ENCODE measurements at places on chromosomes 11 and 22.

GRCh38 chr22:40451210-40451609, 80.8 kb downstream of the SGSM3 start:
- no peak for DNase-seq

DNA sequence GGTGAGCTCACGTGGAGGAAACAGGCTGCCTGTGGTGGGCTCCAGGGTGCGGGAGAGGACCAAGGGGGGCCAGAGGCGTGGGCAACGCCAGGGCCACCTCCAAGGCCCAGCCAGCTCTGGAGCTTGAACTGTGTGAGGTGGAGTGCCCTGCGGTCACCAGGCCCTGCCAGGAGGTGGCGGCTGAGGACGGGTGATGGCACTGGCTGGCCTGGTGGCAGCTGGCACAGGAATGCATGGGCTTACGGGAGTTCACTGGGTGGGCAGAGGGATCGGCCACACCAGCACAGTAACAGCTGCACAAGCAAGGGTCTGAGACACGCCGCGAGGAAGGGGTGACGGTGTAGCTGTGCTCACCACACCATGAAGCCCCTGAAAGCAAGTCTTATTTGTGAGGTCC, 15.8 kb downstream of the TOLLIP start:
- no peak for DNase-seq

DNA sequence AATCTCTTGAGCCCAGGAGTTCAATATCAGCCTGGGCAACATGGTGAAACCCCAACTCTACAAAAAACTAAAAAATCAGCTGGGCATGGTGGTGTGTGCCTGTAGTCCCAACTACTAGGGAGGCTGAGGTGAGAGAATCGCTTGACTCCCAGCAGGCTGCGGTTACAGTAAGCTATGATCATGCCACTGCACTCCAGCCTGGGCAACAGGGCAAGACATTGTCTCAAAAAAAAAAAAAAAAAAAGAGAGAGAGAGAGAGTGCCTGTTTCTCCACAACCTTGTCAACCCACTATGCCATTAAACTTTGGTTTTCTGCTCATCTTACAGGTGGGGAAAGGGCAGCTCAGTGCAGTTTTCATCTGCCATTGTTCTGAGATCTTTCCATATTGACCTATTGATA, 5.1 kb downstream of the FOLR3 start:
- no peak for DNase-seq

GRCh38 chr11:57391539-57391938, 1.1 kb upstream of the PRG2 start:
- no peak for DNase-seq

DNA sequence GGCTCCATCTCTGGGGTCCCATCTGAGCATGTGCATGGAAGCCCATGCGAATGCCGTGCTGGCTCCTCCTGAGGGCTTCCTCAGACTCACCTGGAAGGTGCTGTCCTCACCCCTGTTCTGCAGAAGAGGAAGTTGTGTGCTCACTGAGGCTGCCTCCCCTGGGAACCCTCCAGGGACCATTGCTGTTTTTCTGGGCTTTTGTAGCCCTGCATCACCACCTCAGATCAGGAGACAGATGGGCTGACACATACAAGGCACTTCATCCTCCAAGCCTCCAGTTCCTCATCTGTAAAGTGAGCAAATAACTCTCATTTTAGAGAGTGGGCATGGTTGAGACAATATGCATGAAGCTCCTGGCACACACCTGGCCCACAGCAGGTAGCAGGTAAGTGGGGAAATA, 12.1 kb upstream of the LRRC32 start:
- no peak for DNase-seq

- DNase-seq: no peak
Measured at GRCh38 chr11:117019871-117020270, 78.4 kb downstream of the SIK3 start.

DNA sequence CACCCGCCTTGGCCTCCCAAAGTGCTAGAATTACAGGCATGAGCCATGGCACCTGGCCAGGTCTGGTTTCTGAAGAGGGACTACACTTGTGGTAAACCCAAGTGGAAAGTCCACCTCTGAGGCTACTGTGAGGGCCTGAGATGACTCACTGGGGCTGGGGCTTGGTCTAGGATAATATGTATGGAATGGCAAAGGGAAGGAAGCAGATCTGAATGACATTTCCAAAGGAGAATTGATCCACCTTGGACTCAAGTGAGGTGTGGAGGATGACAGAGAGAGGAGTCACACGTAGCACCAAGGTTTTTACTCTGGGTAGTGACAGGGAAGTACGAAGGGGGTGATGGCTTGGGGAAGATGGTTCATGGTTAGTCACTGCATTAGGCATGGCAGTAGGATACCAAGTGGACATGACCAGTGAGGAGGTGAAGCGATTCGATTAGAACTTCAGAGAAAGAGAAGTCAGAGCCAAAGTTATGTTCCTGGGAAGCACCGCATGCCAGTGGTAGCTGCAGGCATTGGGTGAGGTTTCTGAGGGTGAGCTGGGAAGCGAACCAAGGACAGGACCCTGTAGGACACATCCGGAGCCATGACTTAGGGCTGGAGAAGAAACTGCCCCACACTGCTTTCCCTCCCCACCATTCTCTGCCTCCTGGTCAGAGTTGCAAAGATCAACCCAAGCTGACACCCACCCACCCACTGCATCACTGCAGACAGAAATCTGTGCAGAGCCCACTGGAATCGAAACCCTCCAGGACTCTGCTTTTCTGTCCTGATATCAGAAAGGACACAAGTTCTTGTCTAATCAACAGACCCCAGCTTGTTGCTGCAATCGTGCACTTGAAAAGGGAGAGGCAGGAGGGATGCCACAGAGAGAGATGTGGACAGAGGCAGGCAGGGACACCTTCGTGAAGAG, 13.0 kb upstream of the BCL9L start:
- DNase-seq: no peak

DNA sequence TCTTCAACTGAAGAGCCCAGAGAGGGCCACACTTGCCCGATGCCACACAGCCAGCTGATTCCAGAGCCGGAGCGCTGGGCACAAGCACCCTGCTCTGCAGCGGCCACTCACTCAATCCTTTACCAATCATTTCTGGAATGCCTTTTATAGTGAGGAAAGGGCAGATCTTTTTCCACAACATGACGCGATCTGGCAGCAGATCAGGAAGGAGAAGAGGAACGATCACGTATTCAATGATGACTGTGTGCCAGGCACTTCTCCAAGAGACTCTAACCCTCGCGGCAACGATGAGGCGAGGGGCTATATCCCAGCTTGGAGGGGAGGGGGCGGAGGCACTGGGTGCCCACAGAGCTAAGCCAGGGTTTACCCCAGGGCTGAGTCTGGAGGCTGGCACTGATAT, 56.3 kb upstream of the TCF20 start:
- DNase-seq: no peak

- no peak for DNase-seq
Measured at GRCh38 chr22:20429254-20430100, 8.1 kb downstream of the SCARF2 start.

GRCh38 chr22:42367980-42368378, 64.2 kb downstream of the NFAM1 start:
- DNase-seq: no peak

- no peak for DNase-seq
Measured at GRCh38 chr11:76209375-76209972, 3.2 kb upstream of the WNT11 start.

GRCh38 chr22:29339381-29340235, 24.1 kb upstream of the RASL10A start:
- DNase-seq: no peak

- no peak for DNase-seq
Measured at GRCh38 chr11:19392847-19393518, 152.2 kb upstream of the E2F8 start.

- DNase-seq: no peak
Measured at GRCh38 chr22:46895753-46896152, 133.3 kb downstream of the TBC1D22A start.

DNA sequence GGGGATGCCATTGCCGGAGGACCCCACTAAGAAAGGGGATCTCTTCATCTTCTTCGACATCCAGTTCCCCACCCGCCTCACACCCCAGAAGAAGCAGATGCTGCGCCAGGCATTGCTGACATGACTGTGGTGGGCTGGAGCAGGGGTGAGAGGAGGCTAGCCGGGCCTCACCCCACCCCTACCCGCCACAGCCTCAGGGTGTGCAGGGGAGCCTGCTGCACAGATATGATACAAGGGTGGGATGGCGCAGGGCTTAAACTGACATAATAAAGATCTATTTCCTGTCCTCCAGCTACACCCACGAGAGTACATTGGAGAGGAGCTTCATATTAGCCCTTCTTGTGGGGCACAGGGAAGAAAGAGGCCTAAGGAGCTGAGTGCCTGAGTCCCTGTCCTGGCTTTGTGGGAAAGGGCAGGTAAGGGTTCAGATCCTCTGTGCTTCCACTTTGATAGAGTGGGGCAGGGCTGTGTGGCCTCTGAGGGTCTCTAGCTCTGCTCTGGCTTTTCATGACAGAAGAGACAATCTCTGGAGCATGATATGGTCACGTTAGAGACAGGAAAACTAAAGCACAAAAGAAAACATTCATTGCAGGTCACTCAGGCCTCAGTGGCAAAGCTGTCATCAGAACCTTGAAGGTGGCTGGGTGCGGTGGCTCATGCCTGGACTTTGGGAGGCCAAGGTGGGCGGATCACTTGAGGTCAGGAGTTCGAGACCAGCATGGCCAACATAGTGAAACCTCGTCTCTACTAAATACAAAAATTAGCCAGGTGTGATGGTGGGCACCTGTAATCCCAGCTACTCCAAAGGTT, 12.4 kb downstream of the UCP2 start:
- no peak for DNase-seq

DNA sequence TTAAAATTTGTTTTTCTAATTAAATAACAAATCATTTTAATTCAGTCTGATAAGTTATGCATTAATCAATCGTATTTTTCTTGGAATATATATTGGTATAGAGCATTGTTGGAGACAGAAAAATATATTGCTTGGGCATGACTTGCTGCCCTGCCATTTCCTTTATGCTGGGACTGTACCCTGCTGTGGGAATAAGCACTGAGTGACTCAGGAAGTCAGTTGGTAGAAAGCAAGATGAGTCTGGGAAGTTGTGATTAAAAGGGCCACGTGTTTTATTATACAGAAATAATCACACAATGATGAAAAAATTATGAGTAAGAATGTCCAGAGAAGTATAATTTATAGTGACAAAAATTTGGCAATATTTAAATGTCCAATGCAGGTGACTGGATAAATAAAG, 139.5 kb downstream of the KIF18A start:
- no peak for DNase-seq

GRCh38 chr22:38029901-38030300, 27.3 kb upstream of the PICK1 start:
- DNase-seq: no peak

GRCh38 chr11:67160872-67161783, 42.1 kb downstream of the KDM2A start:
- no peak for DNase-seq

DNA sequence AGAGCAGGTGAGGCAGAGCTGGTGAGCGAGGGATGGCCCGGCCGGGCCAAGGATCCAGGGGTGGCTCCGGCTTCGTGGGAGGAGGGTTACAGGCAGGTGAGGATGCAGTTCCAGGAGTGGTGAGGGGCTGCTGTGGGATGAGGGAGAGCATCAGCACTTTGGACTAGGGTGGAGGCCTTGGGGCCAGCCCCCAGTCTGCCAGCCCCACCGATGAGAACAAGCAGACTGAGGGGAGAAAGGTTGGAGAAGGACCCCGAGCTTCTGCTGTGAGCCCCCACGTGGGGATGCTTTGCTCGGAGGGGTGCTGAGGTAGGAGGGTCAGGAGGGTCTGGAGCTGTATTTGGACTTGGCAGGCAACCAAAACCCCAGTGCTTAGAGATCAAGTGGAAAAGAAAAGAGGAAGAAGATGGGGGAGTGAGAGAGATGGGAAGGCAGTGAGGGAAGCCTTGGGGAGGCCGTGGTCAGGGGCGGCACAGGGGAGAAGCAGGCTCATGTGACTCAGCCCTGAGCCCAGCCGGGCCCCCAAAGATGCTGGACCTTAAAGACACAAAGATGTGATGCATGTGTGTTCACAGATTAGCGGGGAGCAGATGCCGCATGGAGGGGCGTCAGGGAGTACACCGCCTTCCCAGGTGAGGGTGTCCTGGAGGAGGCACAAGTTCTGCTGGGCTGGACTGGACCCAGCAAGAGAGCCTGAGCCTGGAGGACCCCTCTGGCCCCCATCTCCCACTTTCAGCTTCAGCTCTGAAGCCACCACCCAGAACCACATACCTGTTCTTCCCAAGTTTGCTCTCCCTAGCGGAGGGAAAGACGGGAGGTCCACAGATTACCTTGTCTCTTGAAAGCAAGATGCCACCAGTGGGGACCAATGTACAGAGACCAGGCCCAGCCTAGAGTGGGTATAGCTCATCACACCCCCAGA, 91.3 kb downstream of the CDKN1C start:
- DNase-seq: no peak
